Cerebellar cortex (tissue), 1 donor: ENCODE measurements at places on chromosomes 5 and 9.
A peak's percentile ranks its signal among the peaks of the same experiment; 100 is the strongest.

DNA sequence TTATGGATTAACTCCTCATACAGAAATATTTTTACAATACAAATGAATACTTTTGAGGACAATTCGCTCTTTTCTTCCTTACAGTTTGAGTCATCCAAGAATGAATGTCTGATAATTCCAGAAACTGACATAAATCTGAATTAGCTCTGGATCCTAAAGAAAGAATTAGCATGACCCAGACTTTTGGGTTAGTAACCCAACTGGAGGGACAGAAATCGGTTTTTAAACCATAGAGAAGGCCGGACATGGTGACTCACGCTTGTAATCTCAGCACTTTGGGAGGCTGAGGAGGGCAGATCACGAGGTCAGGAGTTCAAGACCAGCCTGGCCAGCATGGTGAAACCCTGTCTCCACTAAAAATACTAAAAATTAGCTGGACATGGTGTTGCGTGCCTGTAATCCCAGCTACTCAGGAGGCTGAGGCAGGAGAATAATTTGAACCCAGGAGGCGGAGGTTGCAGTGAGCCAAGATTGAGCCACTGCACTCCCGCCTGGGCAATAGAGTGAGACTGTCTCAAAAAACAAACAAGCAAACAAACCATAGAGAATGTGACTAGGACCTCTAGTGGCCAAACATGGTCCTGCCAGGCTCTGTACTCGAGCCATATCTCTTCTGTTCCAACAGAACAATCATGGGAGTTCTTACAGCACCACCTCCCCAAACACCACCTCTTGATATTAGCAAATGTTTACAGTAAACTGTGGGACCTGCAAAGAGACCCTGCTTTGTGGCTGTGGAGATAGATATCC, 44.8 kb downstream of the LURAP1L start:
- peak; percentile 22 for DNase-seq

DNA sequence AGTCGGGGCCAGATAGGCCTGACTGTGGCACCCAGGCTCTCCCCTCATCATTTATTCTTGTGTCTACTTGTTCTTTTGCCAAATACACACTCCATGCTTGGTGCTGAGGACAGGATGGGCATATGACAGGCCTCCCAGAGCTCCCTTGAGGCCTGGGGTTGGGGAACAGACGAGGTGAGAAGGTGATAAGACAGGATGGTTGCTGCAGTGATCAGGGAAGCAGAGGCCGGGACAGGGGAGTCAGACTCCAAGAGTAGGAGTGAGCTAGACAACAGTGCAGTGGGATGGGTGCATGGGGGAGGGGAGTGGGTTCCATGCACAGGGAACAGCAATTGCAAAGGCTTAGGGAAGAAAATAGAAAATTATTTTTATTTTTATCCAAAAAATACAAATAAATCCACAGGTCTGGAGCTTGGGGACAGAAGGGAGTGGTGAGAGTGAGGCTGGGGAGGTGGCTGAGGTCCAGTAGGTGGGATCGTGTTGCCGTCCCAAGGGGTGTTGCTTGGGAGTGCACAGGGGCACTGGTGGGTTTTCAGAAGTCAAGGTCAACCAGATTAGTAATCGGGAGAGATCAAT, 3.4 kb upstream of the AMBP start:
- no peak for DNase-seq

DNA sequence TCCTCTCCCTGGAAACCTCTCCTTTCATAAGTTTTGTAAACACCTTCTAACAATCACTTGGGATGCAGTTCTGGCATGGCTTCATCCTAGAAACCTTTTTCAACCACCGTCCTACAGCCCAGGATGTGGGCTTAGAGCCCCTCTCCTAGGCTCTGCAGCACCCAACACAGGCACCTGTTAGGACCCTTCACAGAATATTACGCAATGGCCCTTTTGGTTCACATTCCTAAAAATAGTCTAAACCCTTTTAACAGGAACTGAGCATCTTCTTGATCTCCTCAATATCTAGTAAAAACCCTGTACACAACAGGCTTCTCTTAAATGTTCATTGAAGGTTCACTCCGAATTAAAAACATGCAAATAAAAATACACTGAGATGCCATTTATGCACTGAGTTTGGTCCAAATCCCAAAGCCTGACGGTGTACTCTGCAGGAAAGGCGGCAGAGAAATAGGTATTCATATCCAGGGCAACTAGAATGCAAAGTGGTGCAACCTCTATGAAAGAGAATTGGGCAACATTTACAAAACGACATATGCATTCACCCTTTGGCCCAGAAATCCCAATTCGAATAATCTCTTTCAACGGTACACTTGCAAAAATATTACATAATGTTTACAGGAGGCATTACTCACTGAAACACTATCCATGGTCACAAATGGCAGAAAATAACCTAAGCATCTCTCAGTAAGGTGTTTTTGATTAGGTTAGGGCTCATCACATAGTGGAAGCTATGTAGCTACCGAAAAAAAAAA, 169.3 kb downstream of the SEMA5A start:
- DNase-seq, result no peak

- DNase-seq, result no peak
Observed at GRCh38 chr5:54873691-54874090, 111.7 kb downstream of the ESM1 start.

GRCh38 chr5:1887588-1888360, 5.0 kb upstream of the IRX4 start:
- DNase-seq, result no peak

GRCh38 chr5:154834053-154834452, 16.4 kb downstream of the FAXDC2 start:
- DNase-seq, result no peak

DNA sequence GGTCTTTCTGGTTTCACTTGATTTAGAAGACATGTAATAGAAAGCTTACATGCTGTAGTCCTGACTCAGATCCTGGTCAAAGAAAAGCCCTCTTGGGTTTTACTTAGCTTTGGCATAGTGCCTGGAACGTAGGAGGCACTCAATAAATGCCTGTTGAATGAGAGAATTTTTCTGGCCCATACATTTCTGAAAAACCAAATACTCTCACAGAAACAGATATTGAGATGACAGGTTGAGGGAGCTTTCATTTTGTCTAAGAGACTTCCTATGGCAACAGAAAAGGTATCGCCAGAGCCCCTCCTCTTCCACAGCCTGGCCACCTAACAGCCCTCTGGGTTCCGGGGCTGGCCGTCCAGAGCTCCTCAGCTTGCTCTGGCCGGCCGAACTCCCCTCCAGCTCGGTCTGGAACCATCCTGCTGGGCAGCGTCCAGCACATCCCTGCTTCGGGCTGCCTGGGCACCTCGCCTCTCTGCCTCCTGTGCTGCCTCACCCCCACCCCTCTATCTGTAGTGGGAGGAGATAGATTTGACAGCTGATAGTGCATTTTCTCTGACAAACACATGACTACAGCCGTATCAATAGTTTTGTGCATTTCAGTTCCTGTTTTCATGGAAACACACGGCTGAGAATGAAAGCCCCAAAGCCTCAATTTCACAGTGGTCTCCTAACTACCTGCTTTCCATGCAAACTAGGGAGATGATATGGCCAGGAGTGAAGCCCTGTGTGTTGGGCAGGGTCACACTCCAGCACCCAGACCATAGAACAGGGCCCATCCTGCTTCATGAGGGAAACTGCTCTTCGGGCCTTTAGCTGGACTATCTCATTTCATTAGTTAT, 1.1 kb downstream of the IL4 start:
- no peak for DNase-seq

DNA sequence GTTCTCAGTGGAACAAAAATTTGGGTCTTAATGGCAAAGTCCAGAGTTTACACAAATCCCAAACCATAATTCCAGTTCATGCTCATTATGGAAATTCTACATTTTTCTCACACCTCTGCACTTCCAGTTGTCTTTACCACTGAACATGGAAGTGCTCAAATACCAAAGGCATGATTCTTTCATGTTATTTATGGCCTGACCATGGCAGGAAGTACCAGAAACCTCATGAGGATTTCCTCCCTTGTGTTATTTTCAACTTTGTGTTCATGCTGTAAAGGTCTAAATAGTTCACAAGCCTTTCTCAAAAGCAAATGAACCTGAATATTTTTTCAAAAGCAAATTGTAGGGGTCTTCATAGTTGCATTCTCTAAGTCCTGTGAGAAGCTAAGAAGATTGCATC, 82.0 kb upstream of the ITGA1 start:
- DNase-seq, result no peak

DNA sequence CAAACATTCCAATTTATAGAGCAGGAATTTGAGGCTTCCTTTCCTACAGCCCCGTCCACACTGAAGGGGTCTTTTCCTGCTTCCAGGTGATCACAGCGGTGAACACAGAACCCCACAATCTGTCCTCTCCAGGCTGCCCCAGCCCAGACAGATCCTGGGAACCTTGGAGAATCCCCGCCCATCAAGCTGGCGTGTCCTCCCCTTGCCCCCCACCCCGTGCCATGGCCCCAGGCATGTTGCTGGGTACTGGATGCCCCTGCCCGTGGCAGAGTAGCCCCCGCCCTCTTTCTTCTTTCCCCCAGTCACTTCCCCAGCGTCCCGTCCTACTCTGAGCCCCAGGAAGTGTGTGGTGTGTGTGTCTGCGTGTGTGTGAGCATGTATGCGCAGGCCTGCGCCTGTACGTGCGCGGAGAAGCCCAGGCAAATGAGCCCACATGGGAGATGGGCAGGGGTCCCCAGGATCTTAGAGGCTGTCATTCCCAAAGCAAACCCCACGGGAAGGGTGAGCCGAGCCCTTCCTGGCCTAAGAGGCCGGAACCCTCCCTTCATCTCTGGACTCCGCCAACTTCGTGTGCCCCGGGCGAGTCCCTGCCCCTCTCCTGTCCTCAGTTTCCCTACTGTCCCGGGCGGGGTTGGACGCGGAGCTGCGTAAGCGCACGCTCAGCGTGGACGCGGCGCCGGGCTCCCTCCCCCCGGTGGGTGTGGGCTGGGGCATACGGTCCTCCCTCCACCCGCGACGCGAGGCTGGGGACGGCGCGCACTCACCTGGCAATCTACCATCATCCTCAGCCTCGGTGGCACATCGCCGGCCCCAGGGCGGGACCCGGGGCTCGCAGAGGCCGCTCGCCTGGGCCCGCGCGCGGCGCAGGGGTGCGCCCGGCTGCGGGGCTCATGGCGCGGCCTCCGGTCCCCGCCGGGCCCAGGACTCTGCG, 15.2 kb downstream of the GBGT1 start:
- peak; percentile 30 for DNase-seq

DNA sequence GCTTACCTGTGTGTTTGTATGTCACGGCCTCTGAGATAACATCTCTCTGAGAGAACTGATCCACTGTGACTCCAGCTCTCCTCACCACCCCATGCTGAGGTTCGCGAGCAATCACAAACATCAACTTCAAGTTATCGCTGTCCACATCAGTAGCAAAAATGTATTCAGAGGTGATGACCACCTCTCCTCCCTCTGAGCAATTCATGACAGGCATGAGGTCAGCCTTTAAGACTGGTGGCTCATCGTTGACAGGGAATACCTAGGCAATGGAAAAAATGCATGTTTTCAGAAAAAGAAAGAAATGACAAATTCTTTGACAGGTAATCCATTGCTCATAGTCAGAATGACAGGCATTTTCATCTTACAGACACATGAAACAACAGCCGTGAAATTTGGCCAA, 90.3 kb upstream of the CER1 start:
- DNase-seq, result no peak
